ENCODE measurements at places on chromosomes 7 and 10.
A peak's percentile ranks its signal among the peaks of the same experiment; 100 is the strongest.

DNA sequence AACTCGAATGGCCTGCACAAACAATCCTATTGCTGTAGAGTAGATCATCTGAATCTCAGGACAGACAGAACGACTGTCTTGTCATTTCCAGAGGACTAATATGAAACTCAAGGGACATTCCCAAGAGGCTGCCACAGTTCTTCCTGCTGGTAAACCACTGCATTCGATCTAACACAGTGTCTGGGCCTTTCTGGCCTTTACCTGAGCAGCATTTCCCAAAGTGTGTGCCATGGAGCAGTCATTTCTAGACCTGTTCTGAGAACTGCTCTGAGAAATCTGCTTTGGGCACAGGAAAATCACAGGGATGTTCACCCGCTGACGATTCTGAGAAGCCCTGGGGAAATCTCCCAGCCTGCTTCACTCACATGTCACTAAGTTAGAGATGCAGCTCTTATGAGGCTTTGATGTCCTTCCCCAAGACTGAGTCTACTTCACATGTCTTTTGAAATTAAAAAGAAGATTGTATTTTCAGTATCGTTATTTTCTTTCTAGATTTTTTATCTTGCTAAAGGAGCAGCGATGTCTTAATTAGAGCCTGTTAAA, 18.4 kb downstream of the GPNMB start:
- no peak for DNase-seq

- no peak for DNase-seq
Measured at GRCh38 chr7:86647385-86648094, 3.8 kb downstream of the GRM3 start.

- DNase-seq, result peak; percentile 51
Measured at GRCh38 chr10:61750943-61751471, 88.3 kb downstream of the CABCOCO1 start.

- no peak for DNase-seq
Measured at GRCh38 chr7:25870574-25870973, 281.4 kb upstream of the NFE2L3 start.

GRCh38 chr7:36742911-36743775, 18.8 kb upstream of the AOAH start:
- no peak for DNase-seq

DNA sequence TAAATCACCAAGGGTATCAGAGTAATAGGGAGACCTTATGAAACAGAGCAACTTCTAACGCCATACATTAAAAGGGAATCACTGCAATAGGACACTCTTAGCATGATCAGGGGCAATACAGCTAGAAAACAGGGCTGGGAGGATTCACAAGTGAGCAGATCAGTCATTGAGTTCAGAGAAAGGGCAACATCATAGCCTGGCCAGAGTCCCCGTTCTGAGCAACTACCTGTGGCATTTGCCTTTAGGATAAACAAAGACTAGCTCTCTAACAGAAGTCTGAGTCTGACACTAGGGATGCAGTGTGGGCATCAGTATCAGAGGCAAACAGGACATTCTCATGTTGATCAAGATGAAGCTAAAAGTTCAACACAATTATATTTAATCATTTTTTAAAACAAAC, 297.9 kb downstream of the DGKB start:
- DNase-seq, result no peak

GRCh38 chr10:34768261-34768971, 46.7 kb downstream of the PARD3 start:
- DNase-seq, result peak; percentile 43

DNA sequence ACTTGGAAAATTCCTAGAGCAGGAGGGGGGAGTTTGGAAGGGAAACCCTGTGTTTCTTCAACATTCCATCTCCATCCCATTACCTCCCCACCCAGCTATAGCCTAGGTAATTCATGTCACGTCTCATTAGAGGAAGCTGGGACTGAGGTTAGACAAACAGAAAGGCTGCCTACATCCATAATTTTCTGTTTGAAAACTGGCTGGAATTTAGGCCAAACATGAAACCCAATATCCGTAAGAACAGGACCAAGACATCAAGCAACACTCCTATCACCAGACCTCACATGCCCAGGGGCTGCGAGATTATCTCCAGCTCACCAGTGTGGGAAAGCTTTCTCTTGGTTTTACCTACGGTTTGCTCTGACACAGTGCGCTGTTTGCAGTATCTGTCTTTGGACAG, 316.3 kb downstream of the FRMD4A start:
- no peak for DNase-seq

GRCh38 chr7:137944168-137944567, 57.7 kb downstream of the CREB3L2 start:
- no peak for DNase-seq

DNA sequence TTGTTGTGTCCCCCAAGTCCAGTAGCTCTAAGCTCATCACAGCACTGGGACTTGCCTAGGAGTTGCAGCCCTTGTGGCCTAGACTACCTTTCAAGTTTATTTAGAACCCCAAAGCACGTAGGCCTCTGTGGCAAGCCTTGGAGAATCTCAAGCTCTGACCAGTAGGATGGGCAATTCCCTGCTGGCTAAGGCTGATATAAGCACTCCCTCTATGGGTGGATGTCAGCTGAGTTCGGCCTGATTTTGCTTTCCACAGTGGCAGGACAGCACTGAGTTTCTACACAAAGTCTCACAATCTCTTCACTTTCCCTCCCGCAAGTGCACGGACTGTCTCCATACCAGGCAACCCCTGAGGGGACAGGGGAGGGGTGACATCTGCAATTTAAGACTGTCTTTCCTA, 886.4 kb upstream of the LRRN3 start:
- DNase-seq, result peak; percentile 3

DNA sequence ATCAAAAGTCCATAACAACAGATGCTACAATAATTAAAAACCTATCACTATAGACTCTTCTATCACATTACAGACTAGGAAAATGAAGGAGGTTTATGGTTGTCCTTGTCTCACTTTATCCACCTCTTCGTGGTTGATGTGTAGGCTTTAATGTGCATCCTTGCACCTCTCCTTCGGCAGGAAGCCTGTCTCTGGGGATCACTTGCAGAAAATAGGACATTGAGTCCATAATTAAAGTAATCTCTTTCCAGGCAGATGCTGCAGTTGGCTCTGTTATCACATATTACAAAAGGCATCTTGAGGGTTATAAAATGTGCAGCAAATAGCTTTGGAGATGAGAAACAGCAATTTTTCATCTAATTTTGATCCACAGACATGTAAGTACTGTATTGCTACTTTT, 168.4 kb downstream of the RELN start:
- no peak for DNase-seq

DNA sequence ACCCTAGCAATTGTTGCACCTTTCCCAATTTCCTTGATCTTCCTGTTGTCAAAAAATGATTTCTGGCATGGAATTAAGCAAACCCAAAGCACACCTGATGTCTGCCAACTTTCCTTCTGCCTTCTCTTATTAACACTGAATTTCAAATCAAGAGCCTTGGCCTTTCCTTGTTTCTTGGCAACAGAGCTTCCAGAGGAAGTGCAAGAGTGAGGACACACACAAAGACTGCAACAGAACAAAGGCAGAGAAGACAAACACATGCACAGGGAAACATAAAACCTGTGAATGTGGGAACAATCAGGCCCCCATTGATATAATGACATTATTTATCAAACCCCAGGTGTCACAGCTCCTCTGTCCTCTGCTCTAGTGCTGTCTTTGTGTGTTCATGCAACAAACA, 73.0 kb upstream of the IL6 start:
- no peak for DNase-seq

DNA sequence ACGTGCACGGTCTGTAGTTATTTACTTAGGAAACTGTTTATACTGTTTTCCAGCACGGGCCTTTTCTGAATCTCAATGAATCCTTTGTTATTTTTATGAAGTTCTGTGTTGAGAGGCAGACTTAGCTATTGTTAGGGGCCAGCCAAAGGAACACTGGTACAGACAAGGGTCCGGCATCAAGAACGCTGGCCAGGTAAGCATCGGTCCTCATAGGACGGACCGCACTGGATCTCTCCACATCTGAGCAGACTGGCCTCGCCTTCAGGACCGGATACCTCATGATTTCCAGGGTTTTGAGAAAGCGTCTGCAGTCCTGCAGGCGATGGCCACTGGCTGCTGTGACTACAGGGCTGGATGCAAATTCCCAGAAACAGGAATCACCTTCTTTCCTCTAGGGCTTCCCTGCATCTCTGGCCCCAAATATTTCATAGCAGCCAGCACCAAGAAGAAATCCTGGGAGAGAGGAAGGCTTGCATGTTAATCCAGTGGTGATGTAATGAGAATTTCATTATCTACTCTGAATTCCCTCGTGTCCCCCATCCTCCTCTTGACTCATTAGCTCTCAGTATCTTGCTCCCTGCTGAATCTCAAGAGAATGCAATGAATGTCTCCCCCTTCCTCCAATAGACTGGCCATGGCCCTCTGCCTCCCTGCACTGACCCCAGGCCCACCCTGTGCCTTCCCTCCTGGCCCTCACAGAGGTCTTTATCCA, 325.4 kb upstream of the NPVF start:
- no peak for DNase-seq

DNA sequence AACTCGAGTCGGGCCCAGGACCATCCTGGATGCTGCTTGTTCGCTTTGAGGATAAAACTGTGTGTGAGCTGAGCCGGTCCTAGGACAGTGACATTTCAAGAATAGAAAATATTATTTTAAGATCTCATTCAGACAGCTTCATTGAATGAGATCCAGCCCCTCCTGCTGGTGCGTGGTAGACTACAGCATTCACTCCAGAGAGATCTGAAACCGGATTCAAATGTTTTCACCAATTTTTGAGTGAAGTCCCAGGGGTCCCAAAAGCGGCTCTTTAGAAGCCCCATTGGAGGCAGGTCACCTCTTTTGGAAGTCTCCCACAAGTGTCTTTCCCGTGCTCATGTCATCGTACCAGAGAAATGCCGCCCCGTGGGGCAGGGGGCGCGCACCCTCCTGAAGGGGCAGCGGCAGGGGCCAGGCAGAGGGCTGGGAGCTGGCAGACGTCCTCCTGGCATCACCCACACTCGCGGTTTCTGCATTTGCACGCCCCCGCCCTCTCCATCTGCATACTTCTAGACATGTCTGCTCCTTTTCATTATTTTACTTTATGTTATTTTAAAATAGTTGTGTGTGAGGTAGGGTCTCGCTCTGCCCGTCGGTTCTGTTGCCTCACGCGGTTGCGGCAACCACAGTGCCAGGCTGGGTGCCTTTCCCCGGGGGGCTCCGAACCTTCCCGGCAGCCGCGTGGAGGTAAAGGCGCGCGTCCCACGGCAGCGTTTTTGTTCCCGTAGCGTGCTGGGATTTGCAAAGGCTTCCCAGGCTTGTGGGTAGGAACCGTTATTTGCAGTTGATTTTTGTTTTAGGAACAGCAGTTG, 52.3 kb upstream of the DPYSL4 start:
- DNase-seq, result no peak

- no peak for DNase-seq
Measured at GRCh38 chr7:127550247-127550646, 35.1 kb downstream of the GCC1 start.

- DNase-seq, result no peak
Measured at GRCh38 chr10:94281654-94282053, 81.1 kb downstream of the NOC3L start.

DNA sequence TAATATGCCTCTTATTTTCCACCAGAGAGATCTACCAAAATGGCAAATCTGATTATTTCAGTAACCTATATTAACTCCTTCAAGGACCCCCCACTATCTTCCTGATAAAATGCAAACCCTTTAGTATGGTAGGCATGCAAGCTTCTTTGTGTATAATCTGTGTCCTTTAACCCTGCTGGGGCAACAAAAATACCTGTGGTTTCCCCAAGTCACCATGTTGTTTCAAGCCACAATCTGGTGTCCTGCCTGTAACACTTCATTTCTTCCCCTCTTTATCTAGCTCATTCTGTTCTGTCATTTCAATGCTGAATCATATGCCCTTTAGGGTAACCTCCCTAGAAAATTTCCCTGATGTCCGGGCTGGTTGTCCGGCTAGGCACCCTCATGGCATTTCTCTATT, 5.3 kb downstream of the CALCR start:
- DNase-seq, result no peak

- peak; percentile 47 for DNase-seq
Measured at GRCh38 chr7:48426966-48427555, 255.8 kb downstream of the ABCA13 start.

GRCh38 chr10:26939290-26939961, 78.7 kb upstream of the ABI1 start:
- no peak for DNase-seq

- no peak for DNase-seq
Measured at GRCh38 chr10:70751991-70752390, 33.2 kb downstream of the TBATA start.

GRCh38 chr10:105952153-105952552, 1212.4 kb downstream of the SORCS1 start:
- DNase-seq, result no peak

DNA sequence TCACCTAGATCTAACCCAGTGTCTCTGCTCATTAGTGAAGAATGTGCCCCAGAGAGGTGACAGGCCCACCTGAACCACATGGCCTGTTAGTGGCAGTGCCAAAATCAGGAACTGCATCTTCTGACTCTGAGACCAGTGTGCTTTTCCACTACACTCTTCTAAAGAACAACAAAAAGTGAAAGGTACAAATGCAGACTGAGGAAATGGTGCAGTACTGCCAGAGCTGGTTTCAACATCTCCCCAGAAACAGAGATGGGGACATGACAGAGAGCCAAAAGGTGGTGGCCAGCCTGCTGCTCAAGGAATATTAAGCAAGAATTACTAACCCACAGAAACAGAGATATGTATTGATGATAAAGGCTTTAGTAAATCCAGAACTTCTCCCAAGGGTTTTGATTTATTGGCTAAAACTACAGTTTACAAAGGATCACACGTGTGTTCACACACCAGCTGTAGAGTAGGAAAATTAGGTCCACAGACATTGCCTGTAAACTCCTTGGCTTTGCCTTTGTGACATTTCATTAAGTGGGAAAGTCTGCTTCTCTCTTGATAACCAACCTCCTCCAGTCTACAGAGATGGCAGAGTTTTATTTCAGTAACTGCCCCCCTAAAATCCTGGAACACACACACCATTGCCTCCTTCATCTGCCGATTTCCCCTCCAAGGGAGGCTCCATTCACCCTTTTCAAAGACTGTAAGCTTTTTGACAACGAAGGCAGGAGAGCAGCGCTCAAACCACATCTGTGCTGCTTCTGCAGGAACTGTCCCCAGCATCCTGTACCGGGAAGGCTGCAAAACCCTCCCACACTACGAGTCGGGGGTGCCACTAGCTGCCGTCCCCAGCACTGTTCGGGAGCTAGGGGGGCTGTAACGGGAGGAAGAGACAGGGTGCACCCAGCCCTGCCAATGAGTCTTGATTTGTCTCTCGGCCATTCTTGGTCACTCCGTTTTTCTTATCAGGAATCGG, 29.8 kb downstream of the GSDME start:
- DNase-seq, result no peak

GRCh38 chr7:106057962-106058927, 53.9 kb downstream of the SYPL1 start:
- DNase-seq, result no peak

GRCh38 chr7:45132708-45133320, 21.3 kb upstream of the TBRG4 start:
- no peak for DNase-seq

DNA sequence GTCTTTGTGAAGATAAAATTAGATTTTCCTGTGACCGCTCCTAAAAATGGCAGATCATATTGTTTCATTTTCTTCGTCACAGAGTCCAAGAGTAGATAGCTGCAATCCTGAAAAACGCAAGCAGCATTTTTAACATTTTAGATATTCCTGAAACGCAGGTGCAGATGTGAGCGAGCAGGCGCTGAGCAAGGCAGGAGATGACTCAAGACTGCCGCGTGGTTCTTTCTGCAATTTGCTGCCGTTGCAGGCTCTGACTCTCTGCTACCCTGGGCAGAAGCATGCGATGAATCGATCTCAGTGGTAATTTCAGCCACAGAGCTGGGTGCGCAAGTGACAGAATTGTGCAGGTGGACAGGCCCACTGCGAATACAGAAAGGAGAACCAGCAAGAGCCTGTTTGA, 331.9 kb downstream of the ACTR3B start:
- DNase-seq, result no peak

Measured in AG08396 (cell line).